NCI-H1436 (cell line): ENCODE measurements at places on chromosomes 2 and 18.
A peak's percentile ranks its signal among the peaks of the same experiment; 100 is the strongest.

GRCh38 chr2:67451086-67451832 is 54.1 kb downstream of the ETAA1 start:
- DNase-seq: no peak

DNA sequence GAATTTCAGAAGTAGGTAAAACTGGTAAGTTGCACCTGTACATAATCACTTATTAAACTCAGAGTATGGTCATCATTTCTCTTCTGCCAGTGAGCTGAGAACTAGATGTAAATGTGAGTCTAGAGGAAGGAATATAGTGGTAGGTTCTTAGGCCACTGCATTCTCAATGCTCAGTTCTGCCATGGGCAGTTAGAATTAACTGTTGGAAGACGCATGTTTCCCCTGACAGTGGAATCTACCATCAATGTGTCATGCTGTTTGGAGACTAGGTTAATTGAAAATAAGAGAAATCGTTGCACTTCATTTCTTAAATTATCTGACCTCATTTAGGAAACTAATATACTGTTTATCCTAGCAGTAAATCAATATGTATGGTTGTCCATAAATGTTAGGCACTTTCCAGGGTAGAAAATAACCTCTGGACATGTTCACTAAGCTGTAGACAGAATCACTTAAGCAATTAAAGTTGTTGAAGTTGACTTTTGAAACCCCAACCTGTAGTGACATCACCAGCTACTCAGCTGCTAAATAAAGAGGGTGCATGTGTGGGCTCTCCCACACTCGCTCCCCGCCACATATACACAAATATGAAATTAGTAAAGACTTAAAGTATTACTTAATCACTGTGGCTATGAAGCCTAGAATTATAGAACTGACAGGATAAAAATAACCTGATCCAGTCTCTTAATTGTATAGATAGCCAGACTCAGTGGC is 91.5 kb upstream of the NOSTRIN start:
- no peak for DNase-seq

DNA sequence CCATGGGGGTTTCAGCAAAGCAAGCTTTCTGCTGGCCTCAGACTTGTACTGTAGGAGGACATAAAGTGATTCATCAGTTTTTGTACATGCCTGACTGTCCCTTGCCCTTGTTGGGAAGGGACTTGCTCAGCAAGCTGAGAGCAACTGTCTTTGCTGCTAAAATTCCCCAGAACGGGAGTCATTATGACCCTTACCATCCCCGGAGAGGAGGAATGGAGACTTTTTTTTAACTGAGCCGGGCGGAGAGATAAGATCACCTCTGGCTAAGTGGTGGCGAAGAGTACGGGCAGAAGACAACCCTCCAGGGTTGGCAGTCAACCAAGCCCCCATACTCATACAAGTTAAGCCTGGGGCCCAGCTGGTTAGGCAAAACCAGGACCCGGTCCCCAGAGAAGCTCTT is 20.4 kb upstream of the NAGK start:
- DNase-seq: no peak

DNA sequence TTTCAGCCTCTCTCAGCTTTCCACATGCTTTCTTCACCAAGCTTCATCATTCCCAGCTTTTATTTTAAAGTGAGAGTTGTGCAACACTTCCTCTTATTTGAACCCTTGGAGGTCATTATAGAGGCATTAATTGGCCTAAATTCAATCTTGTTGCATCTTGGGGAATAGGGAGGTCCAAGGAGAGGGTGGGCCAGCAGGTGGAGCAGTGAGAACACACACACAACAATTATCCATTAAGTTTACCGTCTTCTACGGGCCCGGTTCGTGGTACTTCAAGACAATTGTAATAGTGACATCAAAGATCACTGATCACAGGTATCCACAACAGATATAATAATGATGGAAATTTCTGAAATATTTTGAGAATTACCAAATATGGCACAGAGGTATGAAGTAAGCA is 457.2 kb upstream of the SMIM21 start:
- DNase-seq: no peak

- no peak for DNase-seq
These were observed 511.5 kb downstream of the TNS1 start for GRCh38 chr2:217491271-217491670.

DNA sequence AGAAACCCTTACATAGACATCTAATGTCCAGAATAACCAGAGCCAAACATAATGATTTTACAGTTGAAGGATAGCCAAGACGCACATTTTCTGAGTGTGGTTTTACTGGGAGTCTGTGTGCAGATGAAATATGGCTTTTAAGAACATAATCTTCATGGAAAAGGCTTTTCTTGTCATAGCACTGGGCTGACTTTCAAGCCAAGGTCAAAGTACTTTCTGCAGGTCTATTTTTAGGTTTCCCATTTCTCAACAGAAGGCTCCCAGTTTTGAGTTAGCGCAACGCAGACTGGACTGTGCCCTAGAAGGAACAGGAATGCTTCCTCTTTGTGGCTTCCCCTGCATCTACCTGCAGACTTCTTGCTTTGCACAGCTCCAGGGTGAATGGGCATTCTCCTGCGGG is 92.3 kb upstream of the UPP2 start:
- no peak for DNase-seq

DNA sequence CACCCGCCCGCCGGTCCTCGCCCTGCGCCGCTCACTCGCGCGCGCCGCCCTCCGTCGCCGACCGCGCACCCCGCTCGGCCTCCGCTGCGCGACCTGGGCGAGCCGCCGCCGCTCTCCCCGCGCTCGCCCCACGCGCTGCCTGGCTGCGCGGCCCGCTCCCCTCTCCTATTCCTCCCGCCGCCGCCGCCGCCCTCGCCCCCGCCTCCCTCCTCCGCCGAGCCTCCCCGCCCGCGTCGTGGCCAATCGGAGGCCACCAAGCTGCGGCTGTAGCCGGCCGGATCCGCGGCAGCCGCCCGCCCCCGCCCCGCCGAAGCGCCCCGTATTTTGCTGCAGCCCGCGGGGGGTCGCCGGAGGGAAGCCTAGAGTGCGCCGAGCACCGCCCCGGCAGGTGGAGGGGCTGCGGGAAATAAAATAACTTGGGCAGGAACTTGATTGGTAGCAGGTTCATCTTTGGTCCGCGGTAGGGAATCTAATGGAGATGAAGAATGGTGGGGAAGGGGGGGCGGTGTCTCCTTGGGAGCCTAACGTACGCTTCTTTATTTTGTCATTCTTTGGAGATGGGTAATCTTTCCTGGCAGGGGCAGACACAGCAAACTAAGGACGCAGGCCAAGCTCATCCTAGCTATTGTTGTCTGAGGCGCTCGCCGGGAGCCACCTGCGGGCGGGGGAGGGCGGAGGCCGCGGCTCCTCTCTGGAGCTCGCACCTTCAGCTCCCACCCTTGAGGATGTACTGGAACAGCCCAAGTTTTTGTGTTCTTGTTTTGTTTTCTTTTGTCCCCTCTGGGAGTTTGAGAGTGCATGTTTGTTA is 1.1 kb upstream of the CDH2 start:
- DNase-seq: peak; percentile 61

DNA sequence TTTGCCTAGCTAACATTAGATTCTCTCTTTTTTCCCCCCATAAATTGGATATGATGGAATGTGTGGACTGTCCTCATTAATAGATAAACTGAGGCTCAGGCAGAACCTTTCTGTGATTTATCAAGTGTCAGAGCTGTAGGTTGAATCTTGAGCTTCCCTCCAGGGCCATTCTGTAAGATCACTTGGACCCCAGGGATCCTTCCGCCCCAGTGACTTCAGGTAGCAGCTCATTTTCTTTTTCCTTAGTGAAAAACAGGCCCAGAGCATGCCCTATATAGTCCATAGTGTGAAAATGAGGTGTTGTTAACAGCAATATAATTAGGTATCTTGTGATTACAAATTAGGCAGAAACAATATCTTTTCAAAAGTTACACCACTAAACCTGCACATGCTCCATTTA is 269.7 kb downstream of the ZNF385B start:
- no peak for DNase-seq

DNA sequence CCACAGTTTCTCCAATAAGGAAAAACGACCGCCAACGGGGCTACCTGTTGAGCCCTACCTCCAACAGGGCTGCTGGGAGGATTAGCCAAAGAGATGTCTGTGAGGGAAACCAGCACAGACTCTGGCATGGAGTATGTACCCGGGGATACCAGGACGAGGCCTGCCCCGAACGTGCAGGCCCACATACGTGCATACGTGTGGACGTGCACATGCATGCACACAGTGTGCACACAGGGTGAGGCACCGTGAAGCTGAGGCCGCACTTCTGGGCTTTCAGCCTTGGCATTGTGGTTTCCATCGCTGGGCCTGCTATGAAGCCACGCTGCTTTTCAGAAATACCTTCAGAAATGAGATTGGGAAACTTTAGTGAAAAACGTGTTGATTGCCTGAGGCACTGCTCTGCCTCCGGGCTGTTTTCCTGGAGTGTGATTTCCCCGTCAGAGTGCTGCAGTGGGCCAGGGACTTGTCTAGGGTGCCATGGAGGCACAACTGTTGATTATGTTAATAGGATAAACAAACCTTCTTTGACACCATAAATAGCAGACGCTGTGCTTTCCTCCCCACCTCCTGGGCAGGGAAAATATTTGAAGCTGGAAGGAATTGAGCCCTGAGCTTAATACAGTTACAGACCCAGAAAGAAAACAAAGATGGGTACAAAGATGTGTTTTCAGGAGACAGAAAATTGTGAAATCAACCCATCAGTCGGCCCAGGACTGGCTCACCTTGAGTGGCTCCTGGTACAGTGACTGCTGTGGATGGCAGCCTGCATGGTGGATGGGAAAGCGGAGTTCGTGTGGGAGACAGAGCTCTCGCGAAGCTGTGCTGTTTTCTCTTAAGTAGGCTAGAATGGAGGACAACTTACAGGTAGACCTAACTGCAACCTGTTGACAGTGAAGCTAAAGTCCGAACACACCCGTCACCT is 182.3 kb downstream of the FAM210A start:
- no peak for DNase-seq

- no peak for DNase-seq
These were observed 513.3 kb downstream of the LRRTM4 start for GRCh38 chr2:77008853-77009252.

- no peak for DNase-seq
These were observed 102.3 kb upstream of the EPHA4 start for GRCh38 chr2:221674446-221674845.

DNA sequence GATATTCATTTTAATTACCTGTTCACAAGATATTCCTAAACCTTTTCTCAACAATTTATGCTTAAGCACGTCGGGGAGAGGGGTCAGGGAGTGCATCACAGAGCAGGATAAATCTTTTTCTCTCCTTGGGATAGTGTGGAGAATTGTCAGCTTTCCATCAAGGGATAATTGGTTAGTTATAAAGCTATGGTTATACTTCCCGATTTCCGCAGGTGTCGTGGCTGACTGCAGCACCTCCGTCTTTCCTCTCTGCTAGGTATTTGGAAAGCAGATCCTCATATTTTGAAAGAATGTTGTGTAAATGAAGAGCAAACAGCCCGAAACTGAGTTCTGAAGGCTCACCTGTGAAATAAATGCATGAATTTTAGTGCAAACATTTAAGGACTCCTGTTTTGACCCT is 778 bp downstream of the DYNC2LI1 start:
- no peak for DNase-seq

DNA sequence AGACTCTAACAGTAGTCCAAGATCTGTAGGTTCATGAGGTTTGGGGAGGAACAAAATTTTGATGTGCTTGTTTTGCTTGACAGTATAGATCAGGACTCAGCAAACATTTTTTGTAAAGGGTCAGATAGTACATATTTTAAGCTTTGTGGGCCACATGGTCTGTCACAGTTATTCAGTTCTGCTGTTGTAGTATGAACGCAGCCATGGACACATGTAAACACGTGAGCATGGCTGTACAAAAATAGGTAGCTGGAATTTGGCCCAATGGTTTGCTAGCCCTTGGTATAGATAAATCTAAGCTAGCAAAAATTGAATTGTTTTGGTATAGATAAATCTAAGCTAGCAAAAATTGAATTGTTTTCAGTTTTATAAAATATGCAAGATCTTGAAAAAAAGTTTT is 120.5 kb downstream of the HIBCH start:
- no peak for DNase-seq

- DNase-seq: no peak
These were observed 117.9 kb downstream of the SETBP1 start for GRCh38 chr18:44798433-44799048.

GRCh38 chr2:179233083-179233490 is 31.5 kb downstream of the SESTD1 start:
- DNase-seq: no peak

- DNase-seq: no peak
These were observed 300.1 kb downstream of the NDUFA10 start for GRCh38 chr2:239724851-239725550.

DNA sequence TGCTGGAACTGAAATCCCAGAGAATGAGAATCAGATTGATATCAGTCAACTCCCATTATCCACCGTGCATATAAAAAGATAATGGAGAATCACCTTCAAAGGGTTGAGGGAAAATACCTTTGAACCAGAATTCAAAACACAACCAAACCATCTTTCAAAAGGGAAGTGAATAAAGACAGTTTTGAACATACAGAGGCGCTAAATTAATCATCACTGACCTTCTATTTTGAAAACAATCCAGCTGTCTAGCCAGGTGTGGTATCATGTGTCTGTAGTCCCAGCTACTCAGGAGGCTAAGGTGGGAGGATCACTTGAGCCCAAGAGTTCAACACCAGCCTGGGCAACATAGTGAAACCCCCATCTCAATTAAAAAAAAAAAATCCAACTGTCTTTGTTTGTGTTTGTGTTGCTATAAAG is 63.6 kb downstream of the TRABD2A start:
- no peak for DNase-seq

DNA sequence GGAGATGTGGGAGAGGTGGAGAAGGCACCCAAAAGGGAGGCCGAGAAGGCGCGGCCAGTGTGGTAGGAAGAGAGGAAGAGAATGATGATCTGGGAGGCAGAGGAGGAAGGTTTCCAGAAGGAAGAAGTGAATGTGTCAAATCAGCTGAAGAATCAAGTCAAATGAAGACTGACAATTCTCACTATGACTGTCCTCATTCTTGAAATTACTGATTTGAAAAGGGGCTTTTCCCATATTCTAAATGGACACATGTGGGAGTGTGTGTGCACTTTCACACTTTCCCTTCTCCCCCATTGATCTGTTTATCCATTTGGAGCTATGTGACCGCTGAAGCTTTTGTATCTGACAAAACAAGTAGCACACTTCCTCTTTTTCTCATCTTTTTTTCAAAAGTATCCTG is 6.1 kb downstream of the AFF3 start:
- DNase-seq: no peak

DNA sequence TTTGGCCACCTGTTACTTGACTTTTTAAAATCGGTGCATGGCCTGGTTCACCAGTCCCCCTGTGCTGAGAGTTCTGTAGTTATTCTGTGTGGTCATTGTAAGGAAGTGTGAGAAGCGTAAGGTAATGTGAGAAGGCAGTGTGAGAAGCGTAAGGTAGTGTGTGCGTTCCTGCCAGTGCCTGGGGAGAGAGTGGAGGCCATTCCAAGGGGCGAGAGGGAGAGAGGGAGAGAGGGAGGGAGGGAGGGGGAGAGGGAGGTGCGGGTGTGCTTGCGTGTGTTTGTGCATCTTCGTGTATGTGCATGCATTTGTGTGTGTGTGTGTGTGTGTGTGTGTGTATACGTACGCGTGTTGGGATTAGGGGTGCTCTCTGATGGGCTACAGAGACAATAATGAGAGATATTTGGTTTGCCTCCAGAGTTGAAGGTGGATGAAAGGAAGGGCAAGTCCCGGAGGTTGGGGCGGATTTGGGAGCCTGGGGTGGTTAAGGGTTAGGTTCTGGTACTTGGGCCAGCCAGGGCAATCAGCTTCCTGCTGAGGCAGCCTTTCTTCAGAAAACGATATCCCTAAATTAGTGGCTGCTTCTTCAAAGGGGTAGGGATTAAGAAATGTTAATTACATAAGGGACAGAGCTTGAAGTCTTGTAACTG is 53.7 kb downstream of the SGPP2 start:
- no peak for DNase-seq

- no peak for DNase-seq
These were observed 150.4 kb downstream of the RAPGEF4 start for GRCh38 chr2:172885996-172886395.

GRCh38 chr2:218998414-218999002 is 5.3 kb upstream of the CRYBA2 start:
- no peak for DNase-seq
